ENCODE measurements at places on chromosomes 1 and 21. TPM values are rescaled to one million over a fixed set of nuclear protein-coding genes. Genes with fewer than 3 reads are reported as not detected.

The CD101 gene
- total RNA-seq = 0.08 TPM

The RHEX gene
- not detected for total RNA-seq

The PALMD gene
- total RNA-seq = not detected

The CDC42 gene
- 303 TPM for total RNA-seq

The KRTAP19-3 gene
- total RNA-seq = not detected

The IFT25 gene
- 76.7 TPM for total RNA-seq

The CHD1L gene
- total RNA-seq = 49.6 TPM

The HRNR gene
- total RNA-seq = not detected

The F13B gene
- not detected for total RNA-seq

The SLC6A17 gene
- not detected for total RNA-seq

The SPRR2A gene
- total RNA-seq = not detected

The MFSD2A gene
- total RNA-seq = 1.9 TPM

The LRRC71 gene
- not detected for total RNA-seq

The ZFYVE9 gene
- total RNA-seq = 4.5 TPM

The SLC1A7 gene
- total RNA-seq = not detected

The SFN gene
- total RNA-seq = 1.4 TPM

The KIAA1614 gene
- 0.34 TPM for total RNA-seq

The TTC24 gene
- 22.7 TPM for total RNA-seq

The CD53 gene
- total RNA-seq = 415 TPM

The TSACC gene
- total RNA-seq = not detected

The RAB7B gene
- total RNA-seq = 0.80 TPM

The GPR157 gene
- total RNA-seq = 3.1 TPM

The KANK4 gene
- total RNA-seq = not detected

The TMEM125 gene
- not detected for total RNA-seq

The INSRR gene
- 0.48 TPM for total RNA-seq

The PHTF1 gene
- total RNA-seq = 22.6 TPM

The CYP2J2 gene
- total RNA-seq = 3.6 TPM

The RTCA gene
- total RNA-seq = 47.7 TPM

The MSH4 gene
- total RNA-seq = 0.40 TPM

The LY9 gene
- 73.6 TPM for total RNA-seq

The NUP210L gene
- 0.17 TPM for total RNA-seq

Measured in activated naive CD8-positive, alpha-beta T cell treated with anti-CD3 and anti-CD28 coated beads, Interleukin-2, amount 10 ng/mL, durations not matched to agents 7 days and 5 days (primary cell).